ENCODE measurements at places on chromosomes 4 and X.

DNA sequence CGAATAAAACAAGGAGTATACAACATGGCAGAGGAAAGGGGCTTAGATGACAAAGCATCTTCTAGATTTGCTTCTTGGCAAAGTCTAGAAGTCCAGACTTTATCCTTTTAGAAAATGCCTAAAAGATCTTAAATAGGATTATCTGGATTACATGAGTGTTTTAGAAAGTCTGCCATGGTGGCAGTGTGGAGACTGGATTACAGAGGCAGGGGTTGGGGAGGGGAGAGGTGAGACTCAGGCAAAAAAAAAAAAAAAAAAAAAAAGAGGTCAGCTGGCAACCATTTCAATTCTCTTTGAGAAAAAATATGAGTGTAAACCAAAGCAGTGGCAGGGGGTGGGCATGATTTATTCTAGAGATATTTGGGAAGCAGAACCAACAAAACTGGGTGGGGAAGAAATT is 17.4 kb downstream of the ZNF827 start:
- DNase-seq: no peak

- DNase-seq: no peak
Measured at GRCh38 chr4:60759518-60760245, 440.4 kb upstream of the ADGRL3 start.

DNA sequence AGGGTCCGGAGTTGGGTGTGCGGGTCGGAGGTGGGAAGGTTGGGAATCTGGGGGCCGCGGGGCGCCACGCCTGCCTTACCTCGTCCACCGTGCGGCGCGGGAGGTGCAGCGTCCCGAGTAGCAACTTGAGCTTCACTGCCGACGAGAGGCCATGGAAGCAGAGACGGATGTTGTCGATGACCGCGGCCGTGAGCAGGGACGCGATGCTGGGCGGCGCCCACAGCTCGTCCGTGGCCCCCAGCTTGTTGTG is 178 bp downstream of the NELFA start:
- DNase-seq: no peak

DNA sequence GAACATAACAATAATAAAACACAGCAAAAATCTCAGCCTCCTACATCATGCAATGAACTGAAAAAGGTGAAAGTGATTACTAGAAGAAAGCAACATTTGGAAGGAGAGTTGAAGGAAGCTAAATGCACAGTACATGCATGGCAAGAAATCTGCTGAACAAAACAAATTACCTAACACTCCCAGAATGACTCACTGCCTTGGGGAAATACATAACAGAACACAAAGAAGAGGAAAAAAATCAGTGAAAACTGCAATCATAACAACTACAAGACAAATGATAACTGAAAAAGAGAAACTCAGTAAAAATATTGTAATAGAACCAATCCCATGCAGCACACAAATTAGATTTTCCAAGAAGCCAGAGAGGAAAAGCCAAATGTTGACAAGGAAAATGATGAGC is 1513.2 kb downstream of the ARAP2 start:
- DNase-seq: peak; percentile 68

- no peak for DNase-seq
Measured at GRCh38 chr4:79042079-79042674, 102.9 kb upstream of the PAQR3 start.

Measured in muscle of back (tissue), 13 donors.